Type B pancreatic cell (in vitro differentiated cells): ENCODE measurements at places on chromosomes 3 and 15. TPM values are rescaled to one million over a fixed set of nuclear protein-coding genes. Genes with fewer than 3 reads are reported as not detected.
A peak's percentile ranks its signal among the peaks of the same experiment; 100 is the strongest.

DNA sequence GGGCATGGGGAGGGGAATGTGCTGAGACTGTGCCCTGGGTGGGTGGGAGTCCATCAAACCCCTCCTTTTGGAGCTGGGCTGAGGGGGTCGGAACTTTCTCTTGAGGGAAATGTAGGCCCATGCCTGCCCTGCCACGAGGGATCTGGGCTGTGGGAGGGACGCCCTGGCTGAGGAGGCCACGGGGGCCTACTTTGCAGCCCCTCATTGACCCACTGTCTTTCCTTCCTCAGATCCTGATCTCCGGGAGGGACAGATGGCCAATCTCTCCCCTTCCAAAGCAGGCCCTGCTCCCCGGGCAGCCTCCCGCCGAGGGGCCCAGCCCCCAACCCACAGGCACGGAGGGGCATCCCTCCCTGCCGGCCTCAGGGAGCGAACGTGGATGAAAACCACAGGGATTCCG, 25.3 kb downstream of the LOXL1 start:
- DNase-seq: no peak

GRCh38 chr3:134317106-134317947, 56.9 kb downstream of the AMOTL2 start:
- peak; percentile 32 for DNase-seq

GRCh38 chr15:56798639-56799038, 65.3 kb upstream of the ZNF280D start:
- DNase-seq: no peak

DNA sequence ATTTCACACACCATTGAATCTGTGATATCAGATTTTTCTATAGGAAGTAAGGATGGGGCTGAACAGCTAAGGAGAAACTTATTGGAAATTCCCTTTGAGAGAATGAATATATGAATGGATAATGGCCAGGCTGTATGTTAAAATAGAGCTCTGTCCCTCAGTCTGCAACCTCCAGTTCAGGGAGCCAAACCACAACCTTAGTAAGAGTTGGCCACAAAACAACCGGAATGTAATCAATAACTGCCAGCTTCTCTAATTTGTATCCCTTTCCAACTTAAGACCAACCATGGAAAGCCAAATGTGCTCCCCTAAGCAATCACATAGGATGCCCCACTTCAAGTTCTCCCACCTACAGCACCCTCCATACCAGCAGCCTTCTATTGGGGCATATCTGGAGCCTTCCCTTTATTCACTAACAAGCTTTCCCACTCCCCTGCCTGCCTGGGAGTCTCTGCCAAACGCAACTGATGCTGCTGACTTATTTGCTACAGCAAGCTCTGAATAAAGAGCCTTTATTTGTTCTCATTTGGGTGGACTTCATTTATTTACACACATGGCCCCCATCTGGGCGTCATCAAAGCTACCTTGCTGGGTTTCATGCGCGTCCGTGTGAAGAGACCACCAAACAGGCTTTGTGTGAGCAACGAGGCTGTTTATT, 75.4 kb upstream of the LARS2 start:
- peak; percentile 29 for DNase-seq

GRCh38 chr3:81242871-81243270, 518.6 kb downstream of the GBE1 start:
- no peak for DNase-seq

DNA sequence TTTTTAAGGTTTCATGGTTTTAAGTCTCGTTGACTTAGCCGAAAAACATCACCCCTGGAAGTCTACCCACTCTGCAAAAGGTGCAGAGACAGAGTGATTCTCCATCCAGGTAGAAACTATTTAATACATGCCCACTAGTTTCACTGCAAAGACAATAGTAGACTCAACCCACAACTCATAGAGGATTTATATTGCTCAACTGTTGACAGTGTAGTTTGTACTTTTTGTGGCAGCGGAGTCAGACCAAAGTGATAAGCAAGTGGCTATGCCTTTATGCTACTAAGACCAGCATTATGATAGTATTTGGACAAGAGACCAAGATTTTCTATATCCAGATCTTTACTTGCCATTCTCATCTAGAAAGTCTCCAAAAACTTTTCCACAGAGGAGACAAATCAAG, 98.8 kb upstream of the ZBTB20 start:
- no peak for DNase-seq

DNA sequence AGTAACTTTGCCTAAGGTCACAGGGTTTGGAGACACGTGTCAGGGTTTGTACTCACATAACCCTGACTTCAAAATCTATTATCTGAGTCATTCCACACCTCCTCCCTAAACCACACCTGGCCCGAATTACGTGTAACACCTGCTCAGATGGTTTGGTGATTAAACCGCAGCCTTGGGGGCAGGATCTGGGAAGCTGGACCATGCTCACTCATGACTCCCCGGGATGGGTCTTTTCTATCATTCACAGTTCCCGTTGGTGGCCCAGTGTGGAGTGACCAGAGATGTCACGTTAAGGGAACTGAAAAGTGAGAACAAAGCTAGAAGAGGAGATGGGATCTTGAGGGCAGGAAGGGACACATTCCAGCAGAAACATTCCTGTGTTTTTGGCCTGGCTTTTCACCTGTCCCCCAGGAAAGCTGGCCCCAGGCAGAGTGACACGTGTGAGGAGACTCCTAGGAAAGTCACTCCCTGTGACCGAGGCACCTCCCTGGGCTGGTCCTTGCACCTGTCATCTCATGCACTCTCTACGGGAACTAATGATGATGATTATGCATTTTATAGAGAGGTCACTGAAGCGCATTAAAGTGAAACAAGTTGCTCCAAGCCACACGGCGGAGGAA, 75.4 kb upstream of the POMGNT2 start:
- DNase-seq: no peak

- no peak for DNase-seq
Measured at GRCh38 chr15:41565702-41566101, 6.7 kb downstream of the TYRO3 start.

DNA sequence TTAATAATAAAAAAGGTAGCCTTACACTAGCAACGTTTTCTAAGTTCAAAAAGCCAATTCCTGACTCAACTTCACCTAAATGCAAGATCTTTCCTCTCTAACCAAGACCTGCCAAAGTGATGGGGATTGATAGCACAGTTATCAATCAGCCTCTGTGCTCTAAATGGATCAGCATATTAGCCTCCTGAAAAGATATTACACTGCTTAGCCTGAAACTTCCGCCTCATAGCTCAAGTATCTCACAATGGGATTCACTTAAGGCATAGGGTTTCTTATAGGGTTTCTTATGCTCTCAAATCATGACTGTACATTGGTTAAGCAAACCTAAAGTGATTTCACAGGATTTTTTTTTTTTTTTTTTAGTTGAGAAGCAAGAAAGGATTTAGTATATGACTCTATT, 436 bp upstream of the SLC9A9 start:
- DNase-seq: no peak

DNA sequence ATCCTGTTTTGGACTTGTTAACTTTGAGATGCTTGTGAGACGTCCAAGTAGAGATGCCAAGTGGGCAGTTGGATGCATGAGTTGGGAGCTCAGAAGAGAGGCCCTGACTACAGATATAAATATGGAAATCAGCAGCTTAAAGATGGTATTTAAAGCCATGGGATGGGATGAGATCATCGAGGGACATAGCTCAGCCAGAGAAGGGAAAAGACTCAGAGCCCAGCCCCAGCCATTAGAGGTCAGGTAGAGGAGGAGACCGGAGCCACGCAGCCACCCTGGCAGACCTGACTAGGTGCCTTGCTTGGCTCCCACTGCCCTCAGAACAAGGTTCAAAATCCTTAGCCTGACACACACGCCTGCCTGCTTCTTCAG, 31.1 kb downstream of the ATP2B2 start:
- no peak for DNase-seq

- no peak for DNase-seq
Measured at GRCh38 chr3:84974347-84974746, 15.6 kb downstream of the CADM2 start.

GRCh38 chr15:41031232-41032078, 78.2 kb downstream of the CHAC1 start:
- DNase-seq: no peak

GRCh38 chr15:92803852-92804609, 96.1 kb upstream of the CHD2 start:
- DNase-seq: no peak

GRCh38 chr3:81782585-81782984, 21.1 kb upstream of the GBE1 start:
- DNase-seq: no peak

DNA sequence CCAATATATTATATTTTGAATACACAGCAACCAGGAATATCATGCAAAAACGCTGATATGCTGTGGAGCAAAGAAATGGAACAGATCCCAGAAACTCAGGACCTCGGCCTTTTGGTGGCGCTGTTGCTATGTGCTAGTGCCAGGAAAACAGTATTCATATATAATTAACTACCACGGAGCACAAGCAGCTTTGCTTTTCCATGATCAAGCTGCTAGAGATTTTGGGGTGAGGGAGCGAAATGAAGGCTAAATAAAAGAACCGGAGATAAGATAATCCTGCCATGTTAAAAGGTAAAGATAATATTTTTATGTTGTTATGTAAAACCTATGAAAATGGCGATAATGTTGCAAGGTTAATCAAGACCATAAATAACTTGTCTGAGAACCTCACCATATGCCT, 157.7 kb upstream of the FAM3D start:
- no peak for DNase-seq

GRCh38 chr3:157493627-157494550, 9.3 kb downstream of the VEPH1 start:
- no peak for DNase-seq

GRCh38 chr3:155870945-155871745, 695 bp downstream of the GMPS start:
- DNase-seq: peak; percentile 75

DNA sequence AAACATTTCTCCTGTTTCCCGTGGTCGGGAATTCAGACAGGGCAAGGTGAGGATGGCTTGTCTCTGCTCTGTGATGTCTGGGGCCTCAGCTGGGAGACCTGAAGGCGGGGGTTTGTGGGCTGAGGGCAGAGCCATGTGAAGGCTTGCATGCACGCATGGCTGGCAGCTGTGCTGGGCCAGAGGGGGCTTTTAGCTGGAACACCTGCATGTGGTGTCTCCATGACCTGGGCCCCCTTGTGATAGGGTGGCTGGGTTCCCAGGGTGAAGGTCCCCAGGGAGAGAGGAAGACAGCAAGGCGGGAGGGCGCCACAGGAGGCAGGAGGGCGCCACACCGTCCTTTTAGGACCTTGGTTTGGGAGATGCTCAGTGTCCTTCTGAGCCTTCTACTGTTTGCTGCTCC, 101.6 kb upstream of the PRR23E start:
- DNase-seq: no peak

GRCh38 chr3:95629802-95630201, 1184.6 kb upstream of the EPHA6 start:
- DNase-seq: no peak

GRCh38 chr15:98120561-98120960, 160.1 kb downstream of the ARRDC4 start:
- DNase-seq: no peak

DNA sequence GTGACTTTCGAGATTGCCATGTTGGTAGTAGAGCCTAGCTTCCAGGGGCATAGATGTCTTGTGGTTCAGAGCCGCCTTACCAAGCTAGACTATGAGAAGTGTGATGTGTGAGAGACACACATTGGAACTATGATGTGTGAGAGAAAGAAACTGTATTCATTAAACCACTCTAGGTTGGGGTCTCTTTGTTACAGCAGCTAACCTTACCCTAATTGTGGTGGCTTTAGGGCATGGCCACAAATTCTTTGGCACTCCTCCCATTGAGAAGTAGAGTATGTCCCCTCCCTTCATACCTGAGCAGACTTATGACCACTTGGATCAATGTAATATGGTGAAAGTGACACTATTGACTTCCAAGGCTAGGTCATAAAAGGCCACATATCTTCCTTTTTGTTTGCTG, 35.3 kb upstream of the CDV3 start:
- no peak for DNase-seq

GRCh38 chr3:157133434-157134320, 26.3 kb downstream of the CCNL1 start:
- DNase-seq: no peak

DNA sequence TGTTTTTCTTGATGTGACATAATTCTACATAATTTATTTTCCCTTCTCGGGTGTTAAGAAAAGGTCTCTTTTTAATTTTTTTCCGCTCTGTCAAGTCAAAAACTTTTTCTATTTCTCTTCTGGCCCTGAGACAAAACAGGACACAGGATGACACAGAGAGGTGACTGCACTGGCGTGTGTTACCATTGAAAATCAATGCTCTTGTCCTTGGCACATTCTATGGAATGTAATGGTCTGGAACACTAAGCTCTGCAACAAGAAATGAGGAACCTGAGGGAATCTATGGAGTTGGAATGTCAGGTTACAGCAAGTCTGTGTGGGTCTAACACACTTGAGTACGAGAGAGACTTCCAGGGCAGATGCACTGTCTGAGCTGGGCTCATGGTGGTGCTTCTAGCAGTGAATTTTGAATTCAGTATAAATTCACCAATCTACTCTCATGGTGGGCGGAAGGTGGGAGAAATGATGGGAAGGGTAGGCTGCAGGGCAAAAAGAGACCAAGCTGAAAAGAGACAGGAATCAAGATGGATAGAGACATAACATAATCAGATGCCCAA, 508.3 kb downstream of the TUSC7 start:
- no peak for DNase-seq

DNA sequence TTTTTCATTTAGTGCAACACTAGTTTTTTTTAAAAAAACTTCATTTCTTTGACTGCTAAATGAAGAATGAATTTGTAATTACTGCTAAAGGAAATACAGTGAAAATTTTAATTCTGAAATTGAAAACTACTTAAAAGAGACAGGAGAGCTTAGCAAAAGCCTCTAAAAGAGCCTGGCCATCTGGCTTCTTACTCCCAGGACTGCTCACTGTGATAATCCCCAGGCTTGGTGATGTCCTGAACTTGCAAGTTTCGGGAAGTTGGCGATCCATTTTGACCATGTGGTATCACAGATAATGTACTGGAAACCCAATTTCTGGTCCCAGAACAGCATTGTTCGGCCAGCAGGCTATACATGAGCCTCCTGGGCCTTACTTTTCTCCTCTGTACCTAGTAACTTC, 292.1 kb downstream of the FGF12 start:
- no peak for DNase-seq

DNA sequence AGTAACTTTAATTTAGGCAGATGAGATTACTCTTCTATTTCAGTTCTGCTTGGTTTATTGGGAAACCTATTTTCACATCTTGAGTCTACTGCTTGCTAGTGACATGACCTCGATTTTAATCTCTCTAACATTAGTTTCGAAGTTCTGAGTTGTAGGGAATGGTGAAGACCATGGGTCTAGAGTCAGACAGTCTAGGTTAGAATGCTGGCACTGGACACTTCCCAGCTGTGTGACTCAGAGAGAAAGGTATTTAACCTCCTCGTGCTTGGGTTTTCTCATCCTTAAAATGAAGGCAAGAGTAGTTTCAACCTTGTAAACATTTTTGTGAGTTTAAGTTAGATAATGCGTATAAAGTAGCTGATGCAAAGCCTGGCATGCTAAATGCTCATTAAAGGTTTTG, 422.1 kb downstream of the GRM7 start:
- DNase-seq: no peak

ALDH1A2 gene
- 10.4 and 38.3 TPM in 2 replicates for total RNA-seq

AADACL2 gene
- 11.7 and 43.6 TPM in 2 replicates for total RNA-seq

MNS1 gene
- total RNA-seq: 2.9 and 9.0 TPM in 2 replicates

CCR3 gene
- 0.14 TPM in 1 of 2 replicates, not detected in the other for total RNA-seq

ZKSCAN7 gene
- 9.7 and 17.2 TPM in 2 replicates for total RNA-seq

SAMMSON gene
- not detected in 2 replicates for total RNA-seq

PPP1R14D gene
- 0.70 and 1.0 TPM in 2 replicates for total RNA-seq

GOLGA6L10 gene
- 2.7 and 6.3 TPM in 2 replicates for total RNA-seq

CHRNA3 gene
- total RNA-seq: 8.4 and 19.2 TPM in 2 replicates

TRH gene
- total RNA-seq: 0.74 and 5.3 TPM in 2 replicates

CYP1A1 gene
- total RNA-seq: 189 and 410 TPM in 2 replicates

HRG gene
- total RNA-seq: not detected in 2 replicates

CKMT1A gene
- 37.3 and 79.5 TPM in 2 replicates for total RNA-seq

SPINT1 gene
- total RNA-seq: 156 and 401 TPM in 2 replicates

KLHL24 gene
- total RNA-seq: 77.3 and 86.4 TPM in 2 replicates
